Activated naive CD4-positive, alpha-beta T cell treated with anti-CD3 and anti-CD28 coated beads, Interleukin-2, amount 50 U/mL, for 16 hours (primary cell): ENCODE measurements at places on chromosomes 5 and 9.

- no peak for DNase-seq
These were observed 57.4 kb downstream of the NRG2 start for GRCh38 chr5:139985733-139986132.

GRCh38 chr5:168120401-168121137 lies 170.9 kb upstream of the WWC1 start:
- DNase-seq, result no peak

DNA sequence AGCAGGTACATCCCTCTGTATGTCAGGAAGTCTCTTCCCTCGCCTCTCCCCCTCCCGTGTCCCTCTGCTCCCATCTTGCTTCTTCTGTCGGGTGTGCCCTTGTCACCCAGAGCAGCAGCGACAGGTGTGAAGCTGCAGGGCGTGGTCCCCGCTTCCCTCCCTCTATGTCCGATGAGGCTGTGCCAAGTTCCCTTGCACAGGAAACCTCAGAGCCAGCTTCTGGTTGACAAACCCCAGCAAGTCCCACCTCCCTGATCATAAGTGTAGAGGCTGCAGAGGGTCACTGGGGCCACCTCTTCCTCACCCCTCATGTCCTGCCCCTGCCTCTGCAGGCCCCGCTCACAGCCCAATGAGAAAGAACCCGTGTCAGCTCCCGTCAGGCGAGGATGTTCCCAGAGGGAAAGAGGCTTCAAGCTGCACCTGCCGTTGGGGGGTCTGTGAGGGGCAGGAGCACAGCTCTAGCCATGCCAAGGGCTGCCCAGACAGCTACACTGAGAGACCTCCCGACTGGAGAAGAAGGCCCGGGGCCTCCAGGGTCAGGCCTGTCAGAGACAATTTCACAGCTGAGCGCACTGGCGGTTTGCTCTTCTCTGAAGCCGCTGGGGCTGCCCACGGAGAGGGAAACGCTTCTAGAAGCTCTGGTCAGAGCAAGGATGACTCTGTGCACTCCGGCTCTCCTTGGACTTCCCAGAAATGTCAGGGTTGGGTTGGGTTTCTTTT lies 73.3 kb downstream of the AK8 start:
- DNase-seq, result no peak

DNA sequence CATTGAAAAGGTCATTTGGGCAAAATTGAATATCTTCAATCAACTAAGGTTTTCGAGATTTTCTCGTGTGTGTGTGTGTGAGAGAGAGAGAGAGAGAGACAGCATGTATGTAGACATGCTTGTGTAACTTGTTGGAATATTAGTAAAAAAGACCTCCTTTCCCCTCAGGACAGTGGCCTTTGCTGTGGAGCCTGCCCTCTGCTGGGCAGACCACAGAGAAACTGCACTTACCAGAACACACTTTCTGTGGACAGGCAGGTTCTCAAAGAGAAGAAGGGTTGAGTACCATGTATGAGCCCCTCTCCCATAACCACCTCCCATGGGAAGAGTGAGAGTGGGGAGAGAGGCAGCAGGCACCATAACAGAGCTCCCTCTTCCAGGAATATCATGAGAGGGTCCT lies 45.6 kb downstream of the CFAP90 start:
- no peak for DNase-seq

DNA sequence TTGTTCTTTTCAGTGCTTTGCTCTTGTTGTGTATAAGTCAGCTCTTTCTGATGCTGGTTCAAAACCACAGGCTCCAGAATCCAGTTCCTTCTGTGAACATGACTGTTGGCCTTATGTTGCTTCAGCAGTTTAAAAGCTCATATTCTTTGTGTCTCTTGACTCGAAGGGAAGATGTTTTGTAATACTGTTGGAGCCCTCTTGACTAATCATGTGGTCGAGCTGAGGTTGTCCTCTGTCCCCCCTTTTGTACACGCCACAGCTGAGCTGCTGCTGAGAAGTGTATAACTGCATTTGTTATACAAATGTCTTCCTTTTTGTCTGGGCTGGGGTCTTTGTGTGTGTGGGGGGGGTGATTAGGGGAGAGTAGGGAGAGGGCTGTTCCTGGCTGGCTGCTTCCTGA lies 35.8 kb downstream of the SLC36A1 start:
- DNase-seq, result no peak

DNA sequence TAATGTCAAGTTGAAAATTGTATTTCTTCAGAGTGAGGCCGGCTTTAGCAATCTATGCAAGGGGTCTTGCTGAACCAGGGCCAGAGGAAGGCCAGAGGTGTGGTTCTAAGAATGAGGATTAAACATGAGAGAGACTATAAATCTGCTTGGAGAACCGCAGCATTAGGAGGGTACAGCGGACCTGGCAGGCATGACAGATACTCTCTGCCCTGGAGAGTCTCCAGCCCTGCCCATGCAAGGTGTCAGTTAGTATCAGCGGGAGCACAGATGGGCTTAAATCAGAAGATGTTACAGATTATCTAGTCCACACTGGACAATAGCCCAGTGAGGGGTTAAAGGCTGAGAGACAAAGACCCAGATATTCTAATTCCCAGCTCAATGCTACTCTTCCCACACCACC lies 11.5 kb upstream of the GPX3 start:
- no peak for DNase-seq

DNA sequence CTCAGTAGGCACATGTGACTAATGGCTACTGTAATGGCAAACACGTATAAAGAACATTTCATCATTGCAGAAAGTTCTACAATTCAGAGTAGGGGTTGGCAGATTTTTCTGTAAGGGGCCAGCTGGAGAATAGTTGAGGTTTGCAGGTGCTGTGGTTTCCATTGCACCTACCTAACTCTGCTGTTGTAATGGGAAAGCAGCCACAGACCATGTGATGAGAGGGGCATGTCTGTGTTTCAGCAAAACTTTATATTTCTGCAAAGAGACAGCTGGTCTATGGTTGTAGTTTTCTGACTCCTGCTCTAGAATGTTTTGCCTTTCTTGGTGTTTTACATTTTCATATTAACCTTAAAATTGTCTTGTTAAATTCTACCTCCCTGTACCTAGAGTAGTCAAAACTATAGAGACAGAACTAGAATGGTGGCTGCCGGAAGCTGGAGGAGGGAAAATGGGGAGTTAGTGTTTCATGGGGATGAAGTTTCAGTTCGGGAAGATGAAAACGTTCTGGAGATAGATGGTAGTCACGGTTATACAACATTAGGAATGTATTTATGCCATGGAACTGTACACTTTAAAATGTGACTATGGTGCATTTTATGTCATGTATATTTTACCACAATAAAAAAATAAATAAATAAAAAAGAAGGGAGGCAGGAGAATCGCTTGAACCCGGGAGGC lies 44.3 kb downstream of the NUP214 start:
- DNase-seq, result no peak

- no peak for DNase-seq
These were observed 189.9 kb upstream of the SMC2 start for GRCh38 chr9:103904242-103904641.

- DNase-seq, result no peak
These were observed 300.4 kb downstream of the MAN2A1 start for GRCh38 chr5:109989994-109990722.

DNA sequence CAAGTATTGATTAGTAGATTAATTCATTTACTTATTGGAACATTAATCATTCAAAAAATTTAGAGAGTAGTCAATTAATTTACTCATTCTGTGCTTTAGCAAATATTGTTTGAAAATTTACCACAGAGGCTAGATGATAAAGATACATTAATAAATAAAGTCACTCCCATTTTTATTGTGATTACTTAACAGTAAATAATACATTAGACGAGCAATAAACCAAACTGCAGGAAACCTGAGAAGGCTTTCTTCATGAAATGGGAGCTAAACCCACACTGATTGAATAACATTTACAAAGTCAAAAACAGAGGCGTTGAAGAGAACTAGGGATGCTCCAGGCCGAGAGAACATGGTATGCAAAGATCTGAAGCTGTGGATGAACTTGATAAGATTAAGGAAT lies 38.8 kb upstream of the PRDM9 start:
- no peak for DNase-seq

DNA sequence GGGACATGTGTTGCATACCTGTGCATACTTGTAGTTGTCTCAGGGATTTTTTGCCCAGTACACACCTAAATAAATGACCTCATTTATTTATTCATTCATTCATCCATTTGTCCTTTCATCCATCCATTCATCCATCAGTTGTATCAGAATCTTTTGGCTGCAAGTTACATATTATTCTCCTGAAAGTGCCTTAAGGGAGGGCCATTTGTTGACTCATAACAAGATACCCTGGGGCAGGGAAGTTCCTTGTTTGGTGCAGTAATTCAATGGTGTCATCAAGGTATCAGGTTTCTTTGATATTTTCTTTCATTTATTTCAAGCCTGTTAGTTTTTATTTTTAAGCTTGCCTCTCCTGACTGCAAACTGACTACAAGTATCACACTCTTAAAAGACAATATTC lies 597.9 kb upstream of the TLE4 start:
- no peak for DNase-seq
